Effector CD8-positive, alpha-beta T cell (primary cell): ENCODE measurements at places on chromosomes 16 and 17.

GRCh38 chr16:56589141-56590039 lies at the start of gene MT3:
TSS of gene MT3 (plus strand) at chr16:56589528. CDS start at chr16:56589591, 63 bp downstream.
- DNase-seq, result peak; percentile 12

DNA sequence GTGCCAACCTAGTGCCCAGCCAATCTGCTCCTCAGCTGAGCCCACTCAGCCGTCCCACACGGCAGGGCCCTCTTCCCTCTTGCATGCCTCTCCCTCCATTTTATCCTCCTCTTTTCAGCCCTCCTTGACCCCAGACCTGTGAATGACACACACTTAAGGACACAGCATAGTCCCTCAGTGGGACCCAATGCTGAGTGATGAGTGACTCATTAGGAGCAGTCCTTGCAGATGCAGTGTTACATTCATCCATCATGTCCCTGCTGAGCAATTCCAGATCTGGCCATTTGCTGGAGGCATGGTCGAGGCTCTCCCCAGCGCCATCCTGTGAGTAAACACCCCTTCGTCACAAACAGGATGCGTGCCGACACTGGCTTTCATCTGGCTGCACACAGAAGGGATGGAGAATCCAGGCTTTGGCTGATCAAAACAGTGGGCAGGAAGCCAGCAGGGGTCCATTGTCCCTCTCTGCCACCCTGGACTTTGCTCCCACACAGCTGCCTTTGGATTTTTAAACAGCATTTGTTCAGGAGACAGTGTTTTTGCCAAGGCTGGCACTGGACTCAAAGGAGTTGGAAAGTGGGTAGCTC lies 122.6 kb downstream of the AXIN2 start:
- DNase-seq, result no peak

- no peak for DNase-seq
These were observed 8.8 kb downstream of the RPL19 start for GRCh38 chr17:39208893-39209292.

- DNase-seq, result no peak
These were observed 192.8 kb downstream of the XYLT1 start for GRCh38 chr16:17277981-17278381.

DNA sequence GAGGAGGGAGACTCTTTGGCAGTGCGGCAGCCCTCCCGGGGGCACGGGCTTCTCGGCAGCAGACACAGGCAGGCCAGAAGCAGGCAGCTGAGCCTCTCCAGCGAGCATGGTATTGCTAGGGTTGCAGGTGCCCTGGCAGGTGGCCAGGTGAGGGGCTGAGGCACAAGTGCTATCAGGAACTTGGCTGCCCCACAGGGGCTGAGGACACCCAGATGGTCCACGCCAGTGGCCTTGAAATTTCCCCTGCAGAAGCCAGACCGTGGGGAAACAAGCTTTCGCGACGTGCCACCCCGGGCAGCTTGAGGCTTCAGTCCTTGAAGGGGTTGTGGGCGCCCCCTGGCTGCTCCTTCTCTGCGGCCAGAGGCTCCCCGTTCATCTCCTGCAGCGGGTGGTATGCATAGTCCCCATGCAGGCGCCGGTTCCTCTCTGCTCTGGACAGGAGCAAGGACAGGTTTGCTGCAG lies 8.5 kb downstream of the NAGPA start:
- no peak for DNase-seq

DNA sequence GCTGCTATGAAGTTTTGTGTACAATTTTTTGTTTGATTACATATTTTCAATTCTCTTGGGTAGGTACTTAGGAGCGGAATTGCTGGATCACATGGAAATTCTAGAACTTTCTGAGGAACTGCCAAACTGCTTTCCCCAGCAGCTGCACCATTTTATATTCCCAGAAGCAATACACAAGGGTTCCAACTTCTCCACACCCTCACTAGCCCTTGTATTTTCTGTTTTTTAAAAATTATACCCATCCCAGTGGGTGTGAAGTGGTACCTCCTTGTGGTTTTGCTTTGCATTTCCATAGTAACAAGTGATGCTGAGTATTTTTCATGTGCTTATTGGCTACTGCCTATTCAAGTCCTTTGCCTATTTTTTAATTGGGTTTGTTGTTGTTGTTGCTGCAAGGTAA lies 20.9 kb downstream of the NACA2 start:
- DNase-seq, result no peak

GRCh38 chr17:40338941-40339649 lies 25.4 kb downstream of the GJD3 start:
- no peak for DNase-seq
